ENCODE measurements at places on chromosomes 2 and 18.

DNA sequence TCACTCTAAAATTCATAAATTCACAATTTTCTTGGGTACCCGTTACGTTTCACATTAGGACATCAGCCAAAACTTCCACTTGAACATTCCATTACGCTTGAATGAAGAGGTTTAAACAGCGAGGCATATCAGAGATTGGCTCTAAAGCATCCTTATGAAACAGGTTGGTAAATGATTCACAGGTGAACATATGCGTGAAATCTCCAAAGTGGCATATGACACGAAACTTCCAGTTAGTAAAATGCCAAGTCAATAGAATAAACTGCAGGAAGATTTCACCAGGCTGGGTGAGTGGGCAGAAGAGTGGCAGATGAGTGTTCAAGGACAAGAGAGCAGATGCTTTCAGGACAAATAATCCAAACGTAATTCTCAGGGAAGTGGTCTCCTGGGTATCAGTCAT is 33.9 kb upstream of the GLS start:
- DNase-seq: peak; percentile 78

DNA sequence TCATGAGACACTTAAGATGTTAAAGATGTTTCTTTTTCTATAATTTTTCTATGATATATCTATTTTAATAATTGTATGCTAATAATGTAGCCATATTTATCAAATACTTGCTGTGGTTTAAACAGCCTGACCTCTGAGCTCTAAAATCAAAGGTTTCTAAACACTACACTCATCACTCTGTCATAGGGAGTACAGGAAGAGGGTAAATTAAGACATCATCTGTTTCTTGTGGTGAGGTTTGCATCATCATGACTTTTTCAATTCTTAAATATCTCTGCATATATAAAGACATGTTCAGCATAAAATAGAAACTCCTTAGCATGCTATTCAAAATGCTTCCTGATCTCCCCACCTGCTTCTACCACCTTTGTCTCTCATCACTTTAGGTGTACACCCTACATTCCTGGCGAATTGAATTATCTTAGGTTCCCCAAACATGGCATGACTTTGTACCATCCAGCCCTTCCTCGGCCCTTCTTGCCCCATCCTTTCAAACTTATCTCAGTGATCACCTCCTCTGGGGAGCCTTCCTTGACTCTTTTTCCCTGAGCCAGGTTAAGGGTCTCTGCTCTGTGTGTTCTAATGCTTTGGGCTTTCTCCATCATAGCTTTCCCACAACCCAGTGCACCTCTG is 105.3 kb upstream of the TTN start:
- DNase-seq: no peak

DNA sequence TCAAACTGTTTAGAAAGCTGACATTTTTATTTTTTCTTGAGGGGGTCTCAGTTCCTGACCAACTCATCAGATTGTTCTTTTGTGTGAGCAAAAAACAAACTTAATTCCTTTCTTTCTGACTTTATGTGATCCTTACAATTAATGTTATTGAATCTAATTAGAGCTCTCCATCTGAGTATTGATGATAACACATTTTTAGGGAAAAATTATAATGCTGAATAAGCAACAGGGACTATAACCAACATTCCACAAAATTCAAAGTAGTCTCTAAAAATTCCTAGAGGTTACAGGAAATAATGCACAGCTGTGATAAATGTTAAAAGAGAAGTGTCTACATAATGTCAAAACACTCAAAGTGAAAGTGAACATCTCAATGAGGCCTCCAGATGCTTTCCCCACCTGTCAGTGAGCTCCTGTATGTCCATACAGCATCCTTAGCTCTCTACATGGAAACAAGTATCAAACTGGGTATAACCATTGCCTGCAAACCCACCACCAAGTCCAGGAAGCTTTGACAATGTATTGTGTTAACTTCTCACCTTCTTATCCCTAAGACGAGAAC is 786.0 kb upstream of the SLC39A10 start:
- DNase-seq: no peak

- no peak for DNase-seq
These were observed 15.1 kb downstream of the CLIP4 start for GRCh38 chr2:29130295-29130694.

GRCh38 chr2:73926493-73927327 is at the start of gene DGUOK:
Gene DGUOK (plus strand): TSS chr2:73926880. CDS start chr2:73926911, 31 bp downstream.
- DNase-seq: peak; percentile 97

DNA sequence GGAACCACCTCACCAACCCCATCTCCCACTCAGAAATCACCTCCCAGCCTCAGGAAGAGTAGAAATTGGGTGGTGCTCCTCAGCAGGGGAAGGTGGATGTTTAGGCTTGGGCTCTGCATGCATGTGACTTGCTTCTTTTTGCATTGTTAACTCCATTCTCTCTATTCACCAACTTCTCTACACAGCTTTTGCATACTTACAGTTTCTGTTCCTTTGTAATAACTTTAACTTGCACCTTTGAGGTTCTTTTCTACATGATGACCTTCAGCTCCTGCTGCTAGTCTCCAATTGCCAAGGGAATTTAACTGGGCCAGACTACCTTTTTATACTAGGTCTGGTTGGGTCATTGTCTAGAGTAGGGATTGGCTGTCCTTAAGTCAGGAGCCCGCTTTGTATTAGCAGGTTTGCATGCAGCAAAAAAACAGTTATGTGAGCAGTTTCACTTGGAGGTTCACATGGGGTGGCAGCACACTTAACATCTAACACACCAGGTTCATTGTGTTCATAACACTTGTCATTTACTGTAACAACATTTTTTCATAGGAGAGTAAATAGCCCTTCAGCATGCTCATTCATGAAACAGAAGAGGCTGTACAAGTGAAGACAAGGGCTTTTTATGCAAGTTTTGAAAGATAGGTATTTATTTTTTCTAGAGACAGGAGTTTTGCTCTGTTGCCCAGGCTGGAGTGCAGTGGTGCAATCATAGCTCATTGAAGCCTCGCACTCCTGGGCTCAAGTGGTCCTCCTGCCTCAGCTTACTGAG is 12.0 kb downstream of the MRPL35 start:
- no peak for DNase-seq

DNA sequence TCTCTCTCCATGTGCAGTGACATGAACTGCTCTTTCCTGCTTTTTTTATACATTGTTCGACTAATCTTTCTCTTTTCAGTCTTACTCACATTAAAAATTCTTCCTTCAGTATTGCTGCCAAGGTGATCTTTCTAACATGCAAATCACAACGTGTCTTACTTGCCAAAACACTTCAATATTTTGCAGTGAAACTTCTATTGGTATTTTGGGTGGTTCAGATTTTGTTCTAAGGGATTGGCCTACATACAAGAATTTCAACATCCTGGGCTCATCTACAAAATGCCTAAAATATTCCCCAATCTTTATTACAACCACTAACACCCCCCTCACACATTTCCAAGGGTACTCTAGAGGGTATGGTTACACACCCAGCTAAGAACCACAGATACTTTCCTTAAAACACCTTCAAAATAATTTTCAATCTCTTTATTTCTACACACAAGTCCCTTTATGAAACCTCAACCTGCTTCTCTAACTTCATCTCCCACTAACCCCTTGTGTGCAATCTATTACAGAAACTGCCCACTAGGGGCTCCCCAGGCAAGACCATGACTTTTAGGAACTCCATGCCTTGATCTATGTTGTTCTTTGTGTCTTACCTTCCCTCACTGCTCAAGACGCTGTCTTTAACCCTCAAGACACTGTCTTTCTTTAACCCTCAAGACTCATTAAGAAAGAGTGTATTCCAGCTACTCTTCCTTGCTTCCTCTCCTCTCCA is 50.9 kb downstream of the COL3A1 start:
- no peak for DNase-seq

GRCh38 chr2:14235667-14236066 is 396.9 kb upstream of the LRATD1 start:
- DNase-seq: no peak

- DNase-seq: no peak
These were observed 41.3 kb upstream of the MRPL33 start for GRCh38 chr2:27730261-27730662.
